ENCODE measurements at places on chromosomes 5 and 9. TPM values are rescaled to one million over a fixed set of nuclear protein-coding genes. Genes with fewer than 3 reads are reported as not detected.
A peak's percentile ranks its signal among the peaks of the same experiment; 100 is the strongest.

DNA sequence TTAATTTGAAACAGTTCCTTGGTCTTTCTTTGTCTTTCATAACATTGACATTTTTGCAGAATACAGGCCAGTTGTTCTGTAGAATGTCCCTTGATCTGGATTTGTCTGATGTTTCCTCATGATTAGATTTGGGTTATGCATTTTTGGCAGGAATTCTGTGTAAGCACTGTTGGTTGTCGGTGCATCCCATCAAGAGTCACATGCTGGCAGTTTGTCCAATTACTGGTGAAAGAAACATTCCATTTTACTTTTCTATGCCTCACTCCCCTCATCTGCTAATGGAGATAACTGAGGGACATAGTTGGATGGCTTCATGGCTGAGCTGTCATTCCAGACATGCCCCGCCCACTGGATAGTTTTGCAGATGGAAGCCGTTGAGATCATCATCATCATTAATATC lies 7.6 kb upstream of the ZNF618 start:
- no peaks in the 10 kb centered on the region for H3K4me1 ChIP-seq
- peaks cover 22% of the 10 kb centered on the region for H3K27me3 ChIP-seq
- no peak overlapping the region for H3K4me3 ChIP-seq

DNA sequence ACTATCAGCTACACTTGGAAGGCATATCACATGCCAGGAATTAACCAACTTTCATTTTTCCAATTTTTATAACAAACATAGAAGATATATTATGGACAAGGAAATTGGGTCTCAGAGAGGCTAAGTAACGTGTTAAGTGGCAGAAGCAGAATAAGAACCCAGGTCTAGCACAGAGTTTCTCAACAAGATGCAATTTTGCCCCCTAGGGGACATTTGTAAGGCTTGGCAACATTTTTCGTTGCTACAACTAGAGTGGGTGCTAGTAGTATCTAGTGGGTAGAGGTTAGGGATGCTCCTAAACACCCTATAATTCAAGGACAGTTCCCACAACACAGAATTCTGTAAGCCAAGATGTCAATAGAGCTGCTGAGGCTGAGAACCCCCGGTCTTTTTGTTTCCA lies 180.6 kb downstream of the SNCAIP start:
- peaks cover 12% of the 10 kb centered on the region for H3K4me1 ChIP-seq
- H3K36me3 ChIP-seq, result no peaks in the 10 kb centered on the region
- DNase-seq, result peak; percentile 37
- no peaks in the 10 kb centered on the region for H3K27me3 ChIP-seq
- no peak overlapping the region for H3K4me3 ChIP-seq
- H3K27ac ChIP-seq, result no peak overlapping the region

DNA sequence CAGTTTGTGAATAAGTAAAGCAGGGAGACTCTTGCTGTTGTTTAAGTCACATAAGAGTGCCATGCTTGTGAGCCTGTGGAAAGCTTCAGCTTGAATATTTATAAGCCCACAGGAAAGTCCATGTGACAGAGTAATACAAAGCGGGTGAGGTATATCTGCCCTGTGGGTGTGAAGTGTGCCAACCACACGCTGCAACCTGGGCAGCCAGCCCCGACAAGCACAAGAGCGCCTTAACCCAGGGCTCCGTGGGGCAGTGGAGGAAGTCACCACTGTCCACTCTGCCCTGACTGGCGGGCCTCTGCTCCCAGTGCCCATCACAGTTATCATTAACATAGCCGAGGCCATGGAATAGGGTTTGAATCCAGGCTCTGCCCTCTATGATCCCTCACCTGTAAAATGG lies 132.2 kb downstream of the SCAMP1 start:
- H3K27ac ChIP-seq, result no peak overlapping the region
- H3K4me1 ChIP-seq, result peaks cover 55% of the 10 kb centered on the region
- no peaks in the 10 kb centered on the region for H3K27me3 ChIP-seq

DNA sequence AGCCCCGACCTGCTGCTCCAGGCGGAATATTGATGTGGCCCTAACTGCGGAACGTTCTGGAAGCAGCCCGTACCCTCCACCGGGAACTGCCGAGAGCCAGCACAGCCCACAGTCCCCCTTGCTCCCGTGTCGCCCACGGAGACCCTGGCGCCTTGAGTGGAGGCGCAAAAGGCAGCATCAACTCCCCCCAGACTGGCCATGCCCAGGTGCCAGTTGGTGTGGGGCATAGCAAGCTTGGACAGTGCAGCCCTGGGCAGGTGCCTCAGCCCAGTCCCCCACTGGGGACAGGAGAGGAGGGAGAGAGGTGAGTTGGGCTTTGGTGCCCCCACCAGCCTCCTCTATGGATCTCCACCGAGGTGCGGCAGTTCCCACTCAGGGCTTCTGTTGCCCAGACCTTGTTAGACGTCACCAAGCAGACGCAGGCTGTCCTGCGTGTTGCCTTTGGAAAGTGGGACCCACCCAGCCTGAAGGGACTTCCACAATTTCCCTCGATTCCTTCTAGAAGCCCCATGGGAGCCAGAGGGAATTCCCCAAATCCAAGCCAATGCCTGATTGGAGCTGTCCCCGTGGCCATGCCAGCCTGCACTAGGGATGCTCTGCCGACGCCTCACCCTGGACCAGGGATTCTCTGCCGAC lies 19.8 kb upstream of the NRARP start:
- no peak overlapping the region for H3K27ac ChIP-seq
- H3K27me3 ChIP-seq, result no peaks in the 10 kb centered on the region
- DNase-seq, result no peak
- H3K36me3 ChIP-seq, result peaks cover 4% of the 10 kb centered on the region

GRCh38 chr9:130381660-130382059 lies 63.1 kb upstream of the ASS1 start:
- H3K36me3 ChIP-seq, result no peaks in the 10 kb centered on the region
- no peak overlapping the region for H3K27ac ChIP-seq
- no peak overlapping the region for H3K4me3 ChIP-seq
- no peaks in the 10 kb centered on the region for H3K4me1 ChIP-seq

GRCh38 chr5:86981898-86982297 lies 285.8 kb upstream of the RASA1 start:
- no peak overlapping the region for H3K4me3 ChIP-seq
- no peaks in the 10 kb centered on the region for H3K27me3 ChIP-seq
- no peak for DNase-seq
- peaks cover 8% of the 10 kb centered on the region for H3K36me3 ChIP-seq
- no peak overlapping the region for H3K27ac ChIP-seq

CATSPER3 gene
- 1.4 TPM for total RNA-seq

DNA sequence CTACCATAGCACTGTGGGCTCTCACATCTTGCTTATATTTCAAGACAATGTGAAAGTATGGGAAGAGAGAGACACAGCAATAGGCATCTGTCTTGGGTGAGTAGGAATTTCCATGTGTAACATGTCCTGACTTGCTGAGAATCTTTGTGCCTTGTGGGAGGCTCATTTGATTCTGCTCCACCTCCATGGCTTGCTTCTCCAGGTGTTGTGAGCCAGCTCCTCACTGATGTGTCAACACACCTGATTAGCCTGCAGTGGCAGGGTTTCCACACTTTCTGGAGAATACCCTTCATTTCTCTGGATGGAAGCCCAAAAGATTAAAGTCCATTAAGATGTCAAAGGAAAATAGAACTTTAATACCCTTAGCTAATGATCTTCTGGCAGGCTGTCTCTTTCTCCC lies 613.6 kb downstream of the ZNF608 start:
- no peak for DNase-seq
- no peaks in the 10 kb centered on the region for H3K36me3 ChIP-seq
- no peak overlapping the region for H3K4me3 ChIP-seq
- no peaks in the 10 kb centered on the region for H3K27me3 ChIP-seq
- H3K27ac ChIP-seq, result no peak overlapping the region
- H3K4me1 ChIP-seq, result no peaks in the 10 kb centered on the region

- no peaks in the 10 kb centered on the region for H3K4me1 ChIP-seq
- no peak overlapping the region for H3K27ac ChIP-seq
- DNase-seq, result no peak
- no peak overlapping the region for H3K4me3 ChIP-seq
- H3K36me3 ChIP-seq, result no peaks in the 10 kb centered on the region
Observed at GRCh38 chr5:176883700-176884570, 15.2 kb downstream of the HK3 start.

KIAA0825 gene
- total RNA-seq, result 1.9 TPM

DNA sequence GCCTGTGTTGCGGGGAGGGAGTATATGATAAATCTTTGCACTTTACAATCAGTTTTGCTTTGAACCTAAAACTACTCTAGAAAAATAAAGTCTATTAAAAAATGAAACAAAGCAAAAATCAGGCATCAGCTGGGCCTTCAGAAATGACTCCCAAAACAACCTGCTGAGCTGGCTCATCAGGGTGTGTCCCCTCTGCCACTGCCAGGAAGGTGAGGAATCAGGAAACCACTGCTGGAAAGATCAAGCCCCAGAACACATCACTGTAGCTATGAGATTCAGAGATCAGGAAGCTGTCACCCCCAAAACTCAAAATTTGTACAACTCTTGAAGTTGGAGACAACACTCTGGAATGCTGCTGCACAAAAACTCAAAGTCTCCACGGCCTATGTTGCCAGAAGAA lies 40.5 kb upstream of the TBCA start:
- DNase-seq, result no peak
- no peak overlapping the region for H3K4me3 ChIP-seq
- no peak overlapping the region for H3K27ac ChIP-seq
- no peaks in the 10 kb centered on the region for H3K36me3 ChIP-seq
- no peaks in the 10 kb centered on the region for H3K4me1 ChIP-seq

DNA sequence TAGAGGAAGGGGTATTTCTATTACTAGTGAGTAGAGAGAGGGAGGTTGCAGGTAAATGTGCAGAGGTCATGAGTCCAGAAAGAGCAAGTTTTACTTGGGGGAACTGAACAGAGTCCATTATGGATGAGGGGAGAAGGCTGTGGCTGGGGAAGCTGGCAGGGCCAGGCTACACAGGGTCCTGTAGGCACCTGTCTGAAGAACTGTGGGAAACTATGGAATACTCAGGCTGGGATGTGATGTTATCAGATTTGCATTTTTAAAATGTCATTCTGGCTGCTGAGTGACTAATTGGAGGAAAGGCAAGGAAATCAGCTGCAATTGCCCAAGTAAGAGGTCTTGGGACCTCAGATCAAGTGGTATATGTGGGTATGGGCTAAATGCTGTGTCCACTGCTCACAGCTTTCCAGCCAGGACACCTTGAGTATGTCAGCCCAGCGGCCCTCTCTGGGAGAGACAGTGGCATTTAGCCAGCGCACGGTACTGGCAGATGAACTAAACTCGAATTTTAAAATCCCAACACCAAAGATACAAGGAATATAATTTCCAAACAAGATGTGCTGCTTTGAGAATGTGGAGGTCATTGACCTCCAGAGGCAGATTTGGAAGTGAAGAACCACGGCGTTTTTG lies 49.1 kb downstream of the FGF1 start:
- no peak overlapping the region for H3K4me3 ChIP-seq
- H3K27ac ChIP-seq, result no peak overlapping the region
- no peak for DNase-seq
- H3K27me3 ChIP-seq, result peaks cover 55% of the 10 kb centered on the region
- no peaks in the 10 kb centered on the region for H3K4me1 ChIP-seq
- no peaks in the 10 kb centered on the region for H3K36me3 ChIP-seq

GRCh38 chr9:128431207-128431606 lies 10.6 kb downstream of the CERCAM start:
- no peaks in the 10 kb centered on the region for H3K36me3 ChIP-seq
- no peaks in the 10 kb centered on the region for H3K27me3 ChIP-seq
- no peak overlapping the region for H3K27ac ChIP-seq

DNA sequence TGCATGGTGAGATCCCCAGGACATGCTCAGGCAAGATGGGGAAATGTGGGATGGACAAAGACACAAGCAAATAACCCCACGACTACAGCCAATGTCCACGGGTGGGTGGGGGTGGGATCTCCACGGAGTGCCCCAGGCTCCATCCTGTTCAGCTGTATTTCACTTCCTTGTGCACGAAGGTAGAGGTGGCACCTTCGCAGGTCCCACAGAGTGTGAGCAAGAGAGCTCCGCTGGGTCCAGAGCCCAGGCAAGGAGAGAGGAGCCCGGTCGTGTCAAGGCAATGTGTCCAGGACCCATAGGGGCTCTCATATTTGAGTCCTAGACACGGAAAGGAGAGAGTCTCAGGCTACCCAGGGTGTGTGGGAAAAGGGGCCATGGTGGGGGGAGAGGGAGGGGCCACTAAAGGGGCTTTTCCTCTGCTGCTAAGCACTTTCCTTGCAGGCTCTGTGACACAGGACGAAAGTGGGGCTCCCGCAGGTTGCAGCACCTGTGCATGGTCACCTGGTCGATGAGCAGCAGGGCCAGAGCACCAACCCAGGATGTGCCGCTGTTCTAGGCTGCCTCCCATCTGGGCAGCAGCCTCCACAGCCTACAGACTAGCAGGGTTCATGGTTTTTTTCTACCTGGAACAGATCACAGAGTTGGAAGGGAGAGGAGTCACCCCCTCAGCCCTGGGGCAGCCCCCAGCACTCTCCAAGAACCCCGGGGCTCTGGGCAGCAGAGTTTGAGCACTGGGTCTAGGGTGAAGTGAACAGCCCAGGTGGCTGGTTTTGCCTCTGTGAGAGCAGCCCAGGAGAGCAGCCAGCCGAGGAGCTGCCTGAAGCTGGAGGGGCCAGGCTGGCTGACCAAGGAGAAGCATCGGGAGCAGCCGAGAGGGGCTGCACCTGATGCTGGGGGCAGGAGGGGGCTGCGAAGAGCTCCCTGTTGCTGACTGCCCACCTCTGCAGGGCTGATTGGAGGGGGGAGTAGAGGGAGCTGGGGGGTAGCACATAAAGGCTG lies 100.7 kb upstream of the MVB12B start:
- peaks cover 77% of the 10 kb centered on the region for H3K27me3 ChIP-seq
- H3K4me3 ChIP-seq, result no peak overlapping the region
- no peak overlapping the region for H3K27ac ChIP-seq
- no peaks in the 10 kb centered on the region for H3K4me1 ChIP-seq

HK3 gene
- 1.5 TPM for total RNA-seq

GRCh38 chr5:124718380-124718789 lies 28.1 kb downstream of the ZNF608 start:
- no peak for DNase-seq
- no peak overlapping the region for H3K27ac ChIP-seq
- H3K27me3 ChIP-seq, result no peaks in the 10 kb centered on the region
- H3K36me3 ChIP-seq, result no peaks in the 10 kb centered on the region
- H3K4me3 ChIP-seq, result no peak overlapping the region

DNA sequence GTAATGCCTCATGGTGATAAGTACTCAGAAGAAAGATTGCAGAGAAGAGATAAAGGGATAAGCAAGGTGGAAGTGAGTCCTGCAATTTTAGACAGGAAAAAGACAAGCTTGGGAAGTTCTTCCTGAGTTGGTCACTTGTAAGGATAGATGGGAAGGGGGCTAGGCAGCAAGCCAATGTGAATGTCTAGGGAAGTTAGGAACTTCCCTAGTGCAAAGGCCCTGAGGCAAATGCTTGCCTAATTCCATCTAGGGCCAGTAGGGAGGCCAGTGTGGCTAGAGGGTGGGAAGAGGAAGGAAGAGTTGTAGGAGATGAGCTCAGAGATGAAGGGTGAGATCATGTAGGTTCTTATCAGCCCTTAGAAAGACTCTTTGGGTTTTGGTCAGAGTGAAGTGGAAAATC lies 206.6 kb downstream of the MAT2B start:
- no peaks in the 10 kb centered on the region for H3K4me1 ChIP-seq
- DNase-seq, result no peak
- H3K27ac ChIP-seq, result no peak overlapping the region
- H3K27me3 ChIP-seq, result peaks cover 11% of the 10 kb centered on the region
- no peak overlapping the region for H3K4me3 ChIP-seq
- H3K36me3 ChIP-seq, result no peaks in the 10 kb centered on the region

- H3K4me3 ChIP-seq, result no peak overlapping the region
- no peak overlapping the region for H3K27ac ChIP-seq
- H3K27me3 ChIP-seq, result peaks cover 13% of the 10 kb centered on the region
- peaks cover 9% of the 10 kb centered on the region for H3K4me1 ChIP-seq
Observed at GRCh38 chr5:79561525-79561893, 47.6 kb upstream of the HOMER1 start.
